ENCODE measurements at places on chromosomes 7 and 10.

- no peak for DNase-seq
Measured at GRCh38 chr10:93954726-93955363, 38.9 kb upstream of the PLCE1 start.

GRCh38 chr10:120132811-120133210, 240.3 kb downstream of the SEC23IP start:
- no peak for DNase-seq

DNA sequence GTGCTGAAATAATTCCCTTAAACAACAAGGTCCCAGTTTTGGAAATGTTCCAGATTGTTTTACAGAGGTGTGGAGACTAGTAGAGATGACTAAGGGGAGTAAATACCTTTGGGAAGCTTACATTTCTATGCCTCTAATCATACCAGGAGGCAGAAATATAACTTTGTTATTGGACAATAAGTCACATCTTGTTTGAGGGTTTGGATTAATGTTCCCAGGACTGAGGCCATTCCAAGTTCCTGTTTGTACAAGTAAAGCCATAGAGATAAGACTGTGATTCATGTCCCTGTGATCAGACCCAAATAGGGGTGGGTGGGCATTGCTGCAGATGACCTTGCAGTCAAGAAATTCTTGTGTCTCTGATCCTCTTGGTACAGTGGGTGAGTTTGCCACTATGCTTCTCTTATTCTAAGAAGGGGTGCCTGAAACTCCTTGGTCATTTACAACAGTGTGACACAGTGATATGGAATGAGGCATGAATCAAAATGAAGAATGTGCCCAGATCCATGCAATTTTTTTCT, 508.3 kb downstream of the SORCS3 start:
- peak; percentile 88 for DNase-seq

DNA sequence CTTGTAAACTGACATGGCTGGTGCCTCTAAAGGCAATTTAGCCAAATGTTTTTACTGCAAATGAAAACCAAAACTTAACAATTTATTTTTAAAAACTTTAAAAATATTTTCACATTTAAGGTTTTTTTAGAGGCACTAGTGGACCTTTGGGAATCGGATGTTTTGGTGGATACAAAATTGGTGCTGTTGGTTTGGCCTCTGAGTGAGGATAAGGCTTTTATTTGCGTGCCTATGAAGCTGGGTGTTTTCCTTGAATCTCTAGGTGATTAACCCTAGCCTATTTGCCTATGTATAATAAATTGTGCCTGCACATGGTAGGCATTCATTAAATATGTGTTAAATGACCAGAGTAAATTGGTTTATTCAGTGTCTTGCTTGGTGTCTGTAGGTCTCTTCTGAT, 2.9 kb upstream of the SGCE start:
- DNase-seq: peak; percentile 25

- no peak for DNase-seq
Measured at GRCh38 chr10:99921948-99922347, 87.8 kb downstream of the DNMBP start.

DNA sequence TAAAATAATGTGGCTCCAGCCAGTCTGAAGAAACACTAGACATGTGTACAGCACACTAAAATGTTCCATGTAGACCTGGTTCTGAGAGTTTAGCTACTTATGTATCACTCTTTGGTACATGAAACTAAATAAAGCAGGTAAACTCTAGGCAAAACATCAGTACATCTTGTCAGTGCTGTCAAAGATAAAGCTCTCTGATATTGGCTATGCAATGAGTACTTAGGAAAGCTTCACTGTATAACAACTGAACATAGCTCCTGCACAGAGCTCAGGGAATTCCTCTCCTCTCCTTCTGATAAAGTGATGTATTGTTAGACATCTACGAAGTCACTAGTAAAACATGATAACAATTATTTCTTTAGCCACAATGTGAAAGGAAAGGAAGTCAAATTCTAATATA, 3.5 kb downstream of the LRRN3 start:
- DNase-seq: no peak

DNA sequence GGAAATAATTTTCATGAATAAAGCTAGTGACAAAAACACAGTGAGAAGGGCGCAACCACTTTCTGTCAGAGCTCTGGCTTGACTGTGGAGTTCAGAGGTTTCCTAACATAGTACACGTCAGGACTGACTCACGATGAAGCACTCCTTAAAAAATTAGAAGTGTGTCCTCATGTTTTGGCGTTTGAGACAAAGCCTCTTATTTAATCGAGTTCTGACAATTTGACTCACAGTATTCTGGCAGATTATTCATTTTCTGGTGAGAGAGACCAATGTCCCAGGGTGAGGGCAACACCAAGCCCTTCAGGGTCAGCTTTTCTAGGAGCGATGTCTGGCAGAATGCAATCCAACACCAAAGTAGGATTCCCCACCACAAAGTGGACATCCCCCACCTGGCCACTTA, 108.7 kb downstream of the DIP2C start:
- no peak for DNase-seq

- no peak for DNase-seq
Measured at GRCh38 chr10:96643920-96644319, 57.1 kb upstream of the TM9SF3 start.

DNA sequence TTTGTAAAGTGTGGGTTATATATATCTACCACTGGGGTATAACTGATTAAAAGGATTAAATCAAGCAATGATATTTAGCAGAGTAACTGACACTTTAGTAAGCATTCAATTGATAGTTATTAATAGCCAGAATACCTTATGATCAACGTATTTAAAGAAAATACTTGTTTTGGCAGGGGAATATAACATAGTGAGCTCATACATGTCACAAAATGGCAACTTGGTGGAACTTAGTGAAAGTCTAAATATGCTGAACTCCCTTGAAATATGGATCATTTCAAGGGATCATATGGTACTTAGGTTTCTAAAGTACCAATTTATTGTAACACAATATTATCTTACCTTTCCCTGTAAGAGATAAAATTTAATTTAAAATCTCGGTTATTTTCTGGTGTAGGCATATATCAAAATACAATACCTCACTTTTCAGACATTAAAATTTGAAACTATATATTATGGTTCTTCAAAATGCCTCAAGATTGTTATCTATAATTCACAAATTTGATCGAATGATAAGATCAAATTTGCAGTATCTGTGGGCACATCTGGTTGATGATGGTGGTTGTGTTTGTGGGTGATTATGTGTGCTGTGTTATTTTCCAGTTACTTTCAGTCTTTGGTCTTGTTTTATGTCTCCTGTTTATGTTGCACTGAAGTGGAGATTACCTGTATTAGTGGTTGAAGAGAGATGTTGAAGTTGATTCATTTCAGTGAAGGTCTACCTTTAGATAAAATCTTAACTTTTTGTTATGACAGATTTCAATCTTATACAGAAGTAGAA, 5.2 kb downstream of the ARL4A start:
- no peak for DNase-seq

- DNase-seq: no peak
Measured at GRCh38 chr7:97107192-97107800, 10.2 kb upstream of the SDHAF3 start.

GRCh38 chr7:101216860-101217387, 457 bp downstream of the PLOD3 start:
- DNase-seq: peak; percentile 12

DNA sequence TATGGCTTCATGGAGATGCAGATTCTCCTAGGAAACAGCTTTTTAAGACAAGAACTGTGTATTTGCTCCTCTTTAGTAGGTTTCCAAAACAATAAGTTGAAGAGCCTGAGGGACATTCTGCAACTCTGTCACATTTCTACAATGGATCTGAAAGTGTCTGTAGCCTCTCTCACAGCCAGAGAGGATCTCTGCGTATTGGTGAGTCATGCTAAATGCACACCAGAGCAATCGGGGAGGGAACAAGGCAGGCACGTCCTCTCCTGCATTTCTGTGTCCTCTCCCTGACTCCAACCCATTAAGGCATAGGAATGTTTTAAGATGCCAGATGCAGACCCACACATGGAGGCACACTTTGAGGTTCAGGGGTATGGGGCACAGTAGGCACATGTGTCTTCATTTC, 1126.4 kb upstream of the GHITM start:
- DNase-seq: peak; percentile 3

- DNase-seq: no peak
Measured at GRCh38 chr10:78028438-78029268, 662 bp downstream of the POLR3A start.

DNA sequence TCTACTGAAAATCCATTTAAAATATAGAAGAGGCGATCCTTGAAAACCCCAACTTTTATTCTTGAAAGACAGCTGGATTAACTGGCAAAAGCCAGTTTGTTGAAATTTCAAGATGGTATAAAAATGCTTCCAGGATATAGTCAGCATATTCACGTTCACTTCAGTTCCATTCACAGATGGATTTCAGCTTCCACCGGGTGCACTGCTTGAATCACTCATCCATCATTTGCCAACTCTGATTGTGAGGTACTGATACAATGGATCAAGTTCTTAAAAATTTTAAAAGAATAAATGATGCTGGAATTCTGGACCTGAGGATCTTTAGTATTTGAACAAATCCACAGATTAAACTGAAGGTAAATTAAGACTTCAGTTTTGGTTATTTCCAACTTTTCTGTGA, 2.4 kb downstream of the PURB start:
- DNase-seq: no peak

DNA sequence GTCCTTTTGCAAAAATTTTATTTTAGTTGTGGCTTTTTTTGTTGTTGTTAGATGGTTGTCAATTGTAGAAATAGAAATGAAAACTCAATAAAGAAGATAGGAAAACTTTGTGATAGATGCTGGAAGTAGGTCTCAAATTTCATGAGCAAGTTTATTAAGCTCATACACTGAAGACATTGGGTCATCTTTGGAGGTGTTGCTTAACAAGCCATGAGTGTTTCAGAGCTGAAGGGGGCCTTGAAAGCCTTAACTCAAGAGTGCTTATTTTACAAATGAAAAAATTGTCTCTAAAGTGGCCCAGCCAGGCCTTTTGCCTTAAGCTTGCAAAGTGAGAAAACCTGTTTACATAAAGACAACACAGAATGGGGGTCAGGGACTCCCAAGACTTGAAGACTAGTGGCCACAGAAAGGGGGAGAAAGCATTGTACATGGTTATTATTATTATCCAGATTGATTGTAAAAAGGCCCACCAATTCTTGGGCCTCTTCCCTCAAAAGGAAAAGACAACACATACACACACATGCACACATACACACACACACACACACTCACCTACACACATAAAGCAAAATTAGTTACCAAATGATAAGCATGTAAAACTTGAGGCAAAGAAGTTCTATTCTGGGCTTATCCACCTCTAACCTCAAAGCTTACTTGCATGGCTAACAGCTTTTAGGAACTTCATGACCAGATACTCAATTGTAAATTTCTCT, 49.7 kb upstream of the GLCCI1 start:
- DNase-seq: no peak

DNA sequence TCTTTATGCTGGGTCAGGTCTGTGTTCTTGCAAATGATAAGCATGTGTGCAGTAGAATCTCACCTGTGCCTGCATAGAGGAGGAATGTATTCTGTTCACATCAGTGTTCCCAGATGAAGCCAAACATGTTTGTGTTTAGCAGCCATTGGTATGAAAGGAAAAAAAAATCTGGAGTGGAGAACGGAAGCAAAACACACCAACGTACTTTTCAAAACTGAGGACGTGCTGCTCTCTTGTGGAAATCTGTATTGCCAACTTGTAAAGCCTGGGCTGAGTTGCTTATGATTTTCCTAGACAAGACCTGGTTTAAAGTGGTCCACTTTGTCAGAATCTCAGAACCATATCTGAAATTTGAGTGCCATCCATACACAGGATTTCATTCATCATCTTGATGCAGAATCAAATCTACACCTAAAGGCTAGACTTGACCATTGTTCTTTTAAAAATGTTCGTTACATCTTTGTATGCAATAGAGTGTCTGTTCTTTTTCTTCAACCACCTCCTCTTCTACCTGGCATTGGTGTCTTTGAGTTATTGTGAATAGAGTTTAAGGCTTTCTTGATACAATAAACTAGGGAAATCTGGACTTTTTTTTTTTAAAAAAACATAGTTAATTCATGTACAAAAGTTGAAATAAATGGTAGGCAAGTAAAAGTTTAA, 367.7 kb downstream of the PHF14 start:
- no peak for DNase-seq

DNA sequence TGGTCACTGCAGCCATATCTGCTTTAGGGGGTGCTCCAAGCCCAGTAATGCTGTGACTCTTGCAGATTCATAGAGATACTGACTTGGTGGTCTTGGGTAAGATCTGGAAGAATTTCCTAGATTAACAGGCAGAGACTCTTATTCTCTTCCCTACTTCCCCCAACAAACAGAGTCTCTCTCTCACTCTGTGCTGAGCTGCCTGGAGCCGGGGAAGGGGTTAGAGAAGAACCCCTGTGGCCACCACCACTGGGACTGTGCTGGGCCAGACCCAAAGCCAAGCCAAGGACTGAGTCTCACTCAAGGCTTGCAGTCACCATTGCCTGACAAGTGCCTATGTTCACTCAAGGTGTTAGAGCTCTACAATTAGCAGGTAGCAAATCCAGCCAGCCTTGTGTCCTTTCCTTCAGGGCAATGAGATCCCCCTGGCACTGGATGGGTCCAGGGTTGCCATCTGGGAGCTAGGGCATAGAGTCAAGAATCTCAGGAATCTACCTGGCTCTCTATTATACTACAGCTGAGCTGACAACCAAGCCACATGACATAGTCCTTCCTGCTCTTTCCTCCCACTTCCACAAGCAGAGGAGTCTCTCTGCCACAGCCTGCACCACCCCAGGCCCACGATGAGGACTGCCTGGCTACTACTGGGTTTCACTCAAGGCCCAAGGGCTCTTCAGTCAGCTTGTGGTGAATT, 41.4 kb upstream of the TECTB start:
- DNase-seq: no peak

- DNase-seq: no peak
Measured at GRCh38 chr7:41822259-41822817, 119.4 kb upstream of the INHBA start.

DNA sequence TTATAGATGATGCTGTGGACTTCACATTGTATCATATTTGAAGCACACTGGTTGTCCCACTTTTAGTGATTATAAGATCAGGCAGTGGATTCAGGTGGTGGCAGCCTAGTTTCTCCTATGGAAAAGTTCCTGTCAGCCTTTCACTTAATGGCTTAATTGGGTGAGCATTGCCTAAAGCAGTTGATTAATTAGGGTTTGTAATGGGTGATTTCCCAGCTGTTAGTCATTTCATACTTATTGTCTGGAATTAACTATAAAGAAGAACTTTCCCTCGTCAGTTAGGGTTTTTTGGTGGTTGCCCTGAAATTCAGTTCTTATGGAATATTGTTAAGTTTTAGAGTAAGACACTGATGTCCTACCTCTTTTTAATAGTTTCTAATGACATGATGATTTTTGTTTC, 78.8 kb downstream of the SLC25A40 start:
- no peak for DNase-seq

- DNase-seq: no peak
Measured at GRCh38 chr7:8343556-8343955, 81.6 kb upstream of the ICA1 start.

DNA sequence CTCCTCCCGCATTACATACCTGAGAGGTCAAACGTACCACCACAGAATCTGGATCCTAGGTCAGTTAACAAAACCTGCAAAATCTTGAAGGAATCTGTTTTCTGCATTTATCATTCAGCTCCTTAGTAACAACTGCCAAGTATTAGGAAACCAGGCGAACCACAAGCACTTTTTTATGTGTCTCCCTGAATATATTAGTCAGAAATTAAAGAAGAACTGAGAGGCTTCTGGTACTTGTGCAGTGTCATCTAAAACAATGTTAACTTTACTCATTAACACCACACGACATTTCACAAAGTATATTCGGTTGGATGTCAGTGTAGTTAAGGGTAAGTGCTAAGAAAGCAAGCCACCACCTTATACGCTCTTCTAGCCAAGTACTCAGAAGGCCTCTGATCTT, 2.5 kb downstream of the CCDC6 start:
- no peak for DNase-seq
